ENCODE measurements at places on chromosomes 12 and 14.

DNA sequence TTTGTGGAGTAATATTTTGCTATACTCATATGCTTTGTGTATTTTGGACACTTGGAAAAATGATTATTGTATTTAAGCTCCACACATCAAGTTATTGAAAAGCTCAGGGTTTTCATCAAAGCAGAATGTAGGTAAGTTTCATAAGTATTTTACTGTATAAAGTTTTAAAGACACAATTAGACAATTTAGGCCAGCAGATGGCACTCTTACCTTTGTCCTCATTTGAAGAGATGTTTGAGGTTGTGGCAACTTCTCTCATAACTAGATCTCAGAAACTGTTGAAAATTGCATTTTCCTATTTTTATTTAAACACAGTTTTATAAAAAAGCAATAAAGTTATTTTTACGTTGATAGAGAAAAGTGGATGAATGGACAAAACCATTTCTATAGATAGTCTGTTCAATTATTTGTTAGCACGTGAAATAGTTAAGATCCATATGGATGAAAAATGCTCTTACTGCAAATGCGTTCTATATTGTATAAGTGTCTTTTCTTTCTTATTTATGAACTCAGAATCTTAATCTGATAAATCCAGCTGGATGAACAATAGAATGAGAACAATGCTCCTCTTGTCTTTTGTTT, 300.0 kb downstream of the AEBP2 start:
- DNase-seq: no peak

DNA sequence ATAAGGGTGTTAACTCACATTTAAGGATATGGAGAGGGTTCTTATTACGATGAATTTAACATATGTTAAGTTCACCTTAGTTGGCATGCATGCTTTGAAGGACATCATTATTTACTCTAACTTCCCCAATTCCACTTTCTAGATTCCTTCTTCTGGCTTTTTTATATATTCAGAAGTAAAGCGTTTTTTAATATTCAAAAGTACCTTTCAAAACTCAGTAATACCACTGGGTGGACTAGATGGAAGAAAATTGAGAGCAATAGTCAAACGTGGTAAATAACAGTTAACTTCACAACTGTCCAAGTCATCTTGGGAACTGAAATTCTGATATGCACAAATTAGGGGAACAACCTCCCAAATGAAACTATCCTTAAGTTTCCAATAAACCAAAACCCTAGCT, 9.1 kb downstream of the SINHCAF start:
- no peak for DNase-seq

GRCh38 chr14:34615507-34615906, 14.4 kb downstream of the SNX6 start:
- DNase-seq: no peak

DNA sequence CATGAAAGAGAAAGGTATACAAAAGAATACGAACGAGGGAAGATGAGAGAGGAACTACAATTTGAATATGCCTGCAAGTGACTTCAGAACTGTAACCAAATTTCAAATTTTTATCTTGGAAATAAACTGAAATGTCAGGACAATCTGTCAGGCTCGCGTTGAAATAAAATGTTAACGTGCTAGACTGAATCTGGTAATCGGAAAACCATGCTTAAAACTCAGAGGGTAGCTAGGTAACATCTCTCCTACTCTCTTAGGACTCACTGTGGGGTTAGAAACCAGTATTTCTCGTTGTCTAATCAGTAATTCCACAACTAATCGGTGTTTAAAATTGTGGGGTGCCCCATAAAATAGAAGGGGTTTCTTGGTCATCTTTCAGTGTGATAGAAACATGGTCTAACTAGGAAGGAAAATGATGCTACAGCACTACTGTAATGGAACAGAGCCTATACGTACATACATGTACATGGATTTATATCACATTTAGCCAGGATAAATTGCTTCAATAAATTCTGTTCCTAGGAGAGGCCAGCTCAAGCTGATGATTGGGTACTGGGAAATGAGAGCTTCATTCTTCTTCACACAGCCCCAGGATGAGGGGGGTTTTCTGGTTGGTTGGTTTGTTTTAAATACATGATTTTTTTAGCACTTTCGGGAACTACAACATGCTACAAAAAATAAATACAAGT, 23.9 kb downstream of the ATF7 start:
- no peak for DNase-seq

DNA sequence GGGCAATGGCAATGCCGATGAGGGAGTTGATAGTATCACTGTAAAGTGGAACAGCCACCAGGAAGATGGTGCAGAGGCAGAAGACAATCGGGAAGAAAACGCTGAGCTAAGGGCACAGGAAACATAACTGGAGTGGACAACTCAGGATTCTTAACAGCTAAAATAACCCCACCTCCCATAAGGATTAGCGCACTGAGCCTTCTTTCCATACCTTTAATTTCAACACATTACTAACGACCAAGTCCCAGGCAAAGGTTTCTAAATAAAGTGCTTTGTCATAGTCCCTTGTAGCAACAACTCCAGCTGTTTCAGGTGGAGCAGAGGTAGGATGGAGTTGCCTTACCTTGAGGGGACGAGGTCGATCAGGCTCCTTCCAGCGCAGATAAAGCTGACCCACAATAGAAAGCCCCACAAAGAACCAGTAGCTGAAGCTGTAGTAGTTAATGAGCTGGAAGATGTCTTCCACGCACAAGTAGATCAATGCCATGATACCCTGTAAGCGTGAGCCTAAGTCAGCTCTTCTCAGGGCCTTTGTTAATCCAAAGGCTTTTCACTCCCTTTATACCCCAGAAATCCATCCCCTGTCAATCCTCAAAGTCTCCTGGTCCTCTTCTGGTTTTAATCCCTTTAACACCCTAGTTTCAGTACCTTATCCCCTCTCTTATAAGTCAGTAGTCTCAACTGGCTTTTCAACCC, 7.7 kb downstream of the OXA1L start:
- no peak for DNase-seq

- DNase-seq: no peak
Observed at GRCh38 chr12:52079576-52080402, at the start of gene SMIM41. SMIM41 (plus strand) TSS chr12:52079704; CDS start chr12:52079780, 76 bp downstream.
